Stimulated activated CD8-positive, alpha-beta memory T cell treated with anti-CD3 and anti-CD28 coated beads, Interleukin-15, amount 100 ng/mL, for 24 hours (primary cell): ENCODE measurements at places on chromosomes 11 and 22.
A peak's percentile ranks its signal among the peaks of the same experiment; 100 is the strongest.

DNA sequence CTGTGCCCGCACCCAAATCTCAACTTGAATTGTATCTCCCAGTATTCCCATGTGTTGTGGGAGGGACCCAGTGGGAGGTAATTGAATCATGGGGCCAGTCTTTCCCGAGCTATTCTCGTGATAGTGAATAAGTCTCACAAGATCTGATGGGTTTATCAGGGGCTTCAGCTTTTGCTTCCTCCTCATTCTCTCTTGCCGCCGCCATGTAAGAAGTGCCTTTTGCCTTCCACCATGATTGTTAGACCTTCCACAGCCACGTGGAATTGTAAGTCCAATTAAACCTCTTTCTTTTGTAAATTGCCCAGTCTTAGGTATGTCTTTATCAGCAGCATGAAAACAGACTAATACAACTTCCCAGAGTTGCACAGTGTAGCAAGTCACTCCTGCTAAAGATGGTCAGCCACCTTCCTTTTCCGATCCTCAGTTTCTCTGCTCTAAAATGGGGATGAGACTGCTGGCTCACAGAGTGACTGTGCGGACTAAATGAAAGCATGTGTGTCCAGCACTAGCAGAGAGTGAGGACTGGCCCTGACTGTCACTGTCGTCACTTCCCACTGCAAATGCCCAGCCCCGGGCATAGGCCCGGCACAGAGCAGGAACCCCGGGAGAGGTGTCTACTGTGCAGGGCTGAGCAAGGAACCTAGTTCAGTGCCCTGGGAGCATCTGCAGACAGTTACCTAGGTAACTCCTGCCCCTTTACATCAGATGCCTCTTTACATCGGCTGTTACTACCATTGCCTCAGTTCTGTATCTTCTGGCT, 9.5 kb downstream of the TSKU start:
- no peak for DNase-seq

DNA sequence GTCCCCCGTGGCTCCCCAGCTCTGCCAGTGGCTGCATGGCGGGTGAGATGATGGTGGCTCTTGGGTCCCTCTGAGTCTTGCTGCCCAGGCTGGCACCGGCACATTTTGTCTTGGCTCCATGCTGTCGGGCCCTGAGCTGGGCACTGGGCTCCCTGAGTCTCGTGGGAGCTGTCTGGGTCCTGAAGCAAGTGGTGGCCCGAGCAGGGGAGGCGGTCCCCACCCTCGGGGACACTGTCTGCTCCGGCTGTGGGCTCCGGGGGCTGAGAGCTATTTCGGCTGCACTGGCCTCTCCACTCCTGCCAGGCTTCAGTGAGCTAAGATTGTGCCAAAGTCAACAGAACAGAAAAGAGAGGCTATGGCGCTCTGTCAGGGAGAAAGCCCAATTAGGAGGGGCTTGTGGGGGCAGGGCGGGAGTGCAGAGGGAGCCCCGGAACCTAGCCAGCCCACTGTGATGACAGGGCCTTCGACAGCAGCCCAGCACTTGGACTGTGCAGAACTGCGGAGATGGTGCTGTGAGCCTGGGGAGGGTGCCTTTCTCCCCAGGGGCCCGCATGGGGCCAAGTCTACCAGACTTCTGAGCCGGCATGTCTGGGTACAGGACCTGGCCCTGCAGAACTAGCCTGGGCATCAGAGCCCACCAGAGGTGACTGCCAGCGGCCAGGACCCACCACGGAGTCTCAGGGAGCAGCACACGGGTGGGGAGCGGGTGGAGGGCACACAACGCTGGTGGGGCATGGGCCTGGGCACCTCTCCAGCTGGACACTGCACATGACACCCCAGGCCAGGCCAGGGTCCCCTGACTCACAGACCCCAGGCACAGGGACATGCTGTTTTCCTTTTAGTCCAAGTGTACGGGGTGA, 38.0 kb downstream of the RTN4R start:
- no peak for DNase-seq

DNA sequence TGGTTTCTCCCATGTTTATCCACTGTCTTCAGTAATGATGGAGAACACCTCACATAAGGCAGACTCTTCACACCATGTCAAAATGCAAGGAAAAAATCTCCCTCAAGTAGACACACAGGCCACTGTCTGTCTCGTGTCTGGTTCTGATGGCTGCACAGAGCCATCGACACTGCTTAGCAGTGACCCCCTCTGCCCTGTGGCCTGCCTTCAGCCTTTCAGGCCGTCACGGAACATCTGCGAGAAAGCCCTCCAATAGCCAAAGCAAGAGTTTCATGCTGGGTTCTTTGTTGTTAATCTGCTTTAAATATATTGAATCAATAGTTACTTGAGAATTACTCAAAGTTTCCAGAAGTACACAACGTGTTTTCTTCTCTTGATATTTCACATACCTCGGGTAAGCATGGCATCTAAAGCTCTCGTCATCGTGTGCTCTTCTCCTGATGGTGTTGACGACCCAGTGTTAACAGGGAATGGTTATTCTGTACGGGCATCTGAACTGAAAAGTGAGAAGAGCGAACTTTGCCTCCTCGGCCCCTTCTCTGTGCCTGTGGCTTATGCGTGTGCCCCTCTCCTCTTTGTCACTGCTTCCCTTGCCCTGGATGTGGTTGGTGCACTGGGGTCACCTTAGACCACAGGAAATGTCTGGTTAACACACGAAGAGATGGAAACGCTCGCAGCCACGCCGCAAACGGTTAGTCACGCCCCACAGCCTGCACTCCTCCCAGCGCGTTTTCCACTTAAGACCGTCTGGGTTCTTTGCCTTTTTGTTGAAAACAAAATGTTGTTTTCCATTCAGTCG, 33.4 kb upstream of the CTTN start:
- peak; percentile 29 for DNase-seq

DNA sequence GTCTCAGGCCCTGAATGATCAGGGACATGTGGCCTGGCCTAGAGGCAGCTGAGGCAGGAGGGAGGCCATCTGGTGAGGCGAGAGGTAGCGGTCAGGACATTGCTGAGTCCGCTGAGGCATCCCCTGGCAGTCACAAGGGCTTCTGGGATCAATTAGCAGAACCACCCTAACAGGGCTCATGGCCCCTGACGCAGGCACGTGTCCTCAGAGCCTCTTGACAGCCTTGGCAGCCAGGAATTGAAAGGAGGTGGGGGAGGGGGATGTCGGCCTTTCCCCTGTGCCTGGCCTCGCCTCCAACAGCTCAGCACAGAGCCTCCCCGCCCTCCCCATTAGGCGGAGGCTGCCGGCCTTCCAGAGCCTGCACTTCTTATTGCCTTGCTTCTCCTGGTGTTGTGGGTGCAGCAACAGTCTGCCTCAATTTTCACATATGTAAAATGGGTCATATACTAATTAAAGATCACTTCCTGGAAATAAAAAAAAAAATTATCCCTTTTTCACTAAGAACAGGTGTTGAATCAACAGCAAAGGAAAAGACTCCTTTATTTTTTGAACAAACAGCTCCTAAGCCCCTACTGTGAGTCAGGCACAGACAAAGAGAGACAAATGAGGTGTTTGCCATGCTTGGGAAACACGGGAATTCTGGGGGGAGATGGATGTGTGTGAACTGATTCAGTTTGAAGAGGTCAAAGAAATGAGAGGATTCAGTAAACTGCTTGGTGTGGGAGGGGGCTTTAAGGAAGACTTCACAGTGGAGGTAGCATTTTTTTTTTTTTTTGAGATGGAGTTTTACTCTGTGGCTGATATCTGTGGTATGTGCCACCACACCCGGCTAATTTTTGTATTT, 55.3 kb downstream of the NFAM1 start:
- DNase-seq, result no peak

DNA sequence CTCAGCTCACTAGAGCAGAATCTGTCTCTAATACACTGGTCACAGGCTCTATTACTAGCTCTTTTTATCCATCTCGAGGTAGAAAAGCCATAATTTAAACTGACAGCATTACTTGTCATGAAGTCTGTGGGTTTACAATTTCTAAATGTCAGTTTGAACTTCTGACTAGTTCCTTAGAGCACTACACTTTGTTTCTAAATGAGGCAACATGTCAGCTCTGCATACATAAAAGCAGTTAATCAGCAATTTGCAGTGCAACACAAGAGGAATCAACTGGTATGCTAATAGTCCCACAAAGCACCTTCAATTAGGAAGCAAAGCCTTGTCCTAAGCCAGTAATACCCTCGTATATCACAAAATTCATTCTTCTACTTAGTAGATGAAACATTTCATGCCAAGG, 321.3 kb downstream of the TTC28 start:
- DNase-seq, result no peak

GRCh38 chr11:454801-455565, 4.9 kb downstream of the PTDSS2 start:
- DNase-seq, result no peak
